G401 (cell line): ENCODE measurements at places on chromosomes 6 and 20. TPM values are rescaled to one million over a fixed set of nuclear protein-coding genes. Genes with fewer than 3 reads are reported as not detected.

GRCh38 chr6:135251498-135252441, 70.7 kb downstream of the MYB start:
- no peak for DNase-seq

Gene OLIG3
- not detected in 2 replicates for total RNA-seq

DNA sequence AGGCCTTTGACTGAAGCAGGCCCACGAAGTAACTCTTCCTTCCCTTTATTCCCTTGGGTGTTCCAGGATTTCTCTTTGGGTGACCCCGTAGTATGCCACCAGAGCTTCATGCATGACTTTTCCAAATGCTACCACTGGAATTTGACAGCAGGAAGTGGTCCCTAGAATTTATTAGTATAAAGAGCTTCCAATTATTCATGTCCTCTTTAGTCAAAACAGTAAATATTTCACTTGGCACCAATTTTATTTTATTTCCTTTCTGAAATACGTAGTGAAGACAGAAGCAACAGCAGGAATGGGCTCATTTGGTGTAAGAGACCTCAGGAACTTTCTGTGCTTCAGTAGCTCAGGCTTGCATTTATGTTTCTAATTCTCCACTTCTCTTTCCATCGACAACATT, 151.3 kb downstream of the LCA5 start:
- DNase-seq, result no peak

Gene TSHZ2
- total RNA-seq, result not detected in 2 replicates
